Activated T-cell treated with anti-CD3 and anti-CD28 coated beads for 4 hours (primary cell): ENCODE measurements at places on chromosomes 4 and X.

DNA sequence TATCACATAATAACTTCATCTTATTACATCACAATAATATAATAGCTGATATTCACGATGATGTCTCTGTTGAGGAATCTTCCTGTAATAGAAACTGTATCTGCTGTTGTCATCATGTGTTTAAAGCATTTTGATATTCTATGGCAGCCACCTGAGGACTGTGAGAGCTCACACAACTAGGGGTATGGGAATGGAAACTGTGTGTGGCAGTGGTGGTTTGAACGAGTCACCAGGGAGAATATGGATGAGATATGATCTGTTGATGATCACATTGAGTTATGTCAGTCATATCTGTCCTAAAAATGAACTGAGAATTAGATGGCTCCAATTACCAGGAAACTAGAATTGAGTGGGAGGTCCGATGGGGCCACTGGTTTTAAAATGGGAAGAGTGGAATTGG, 169.6 kb downstream of the MID1IP1 start:
- DNase-seq, result no peak

GRCh38 chr4:74339501-74339900, 25.4 kb upstream of the EREG start:
- DNase-seq, result no peak

- DNase-seq, result no peak
These were observed 67.9 kb downstream of the SH2D1A start for GRCh38 chrX:124414281-124414680.

GRCh38 chr4:109723110-109723509, 6.8 kb downstream of the PLA2G12A start:
- DNase-seq, result no peak

- DNase-seq, result no peak
These were observed 1.4 kb downstream of the DCHS2 start for GRCh38 chr4:154490234-154490582.

GRCh38 chr4:968221-968620, 5.1 kb downstream of the DGKQ start:
- no peak for DNase-seq

- no peak for DNase-seq
These were observed 258.7 kb upstream of the CPEB2 start for GRCh38 chr4:14743601-14744000.

- no peak for DNase-seq
These were observed 51.5 kb downstream of the PJA1 start for GRCh38 chrX:69113723-69114122.

GRCh38 chr4:15438939-15439524, 11.2 kb downstream of the C1QTNF7 start:
- no peak for DNase-seq

DNA sequence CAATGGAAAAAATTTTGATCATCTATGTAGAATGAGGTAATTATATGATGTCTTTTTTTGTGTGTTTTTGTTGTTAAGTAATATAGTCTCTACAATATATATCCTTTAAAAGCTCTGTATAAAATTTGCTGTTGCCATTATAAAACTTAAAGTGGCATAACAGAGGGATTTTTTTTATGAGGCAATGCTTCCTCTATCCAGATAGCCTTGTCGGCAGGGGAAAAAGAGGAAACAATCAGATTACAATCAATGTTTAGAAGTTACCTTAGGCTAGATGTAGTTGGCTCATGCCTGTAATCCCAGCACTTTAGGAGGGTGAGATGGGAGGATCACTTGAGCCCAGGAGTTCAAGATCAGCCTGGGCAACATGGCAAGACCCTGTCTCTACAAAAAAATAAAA, 86.8 kb downstream of the DIAPH2 start:
- DNase-seq, result no peak

GRCh38 chr4:165761963-165762362, 111.1 kb upstream of the TLL1 start:
- DNase-seq, result no peak

DNA sequence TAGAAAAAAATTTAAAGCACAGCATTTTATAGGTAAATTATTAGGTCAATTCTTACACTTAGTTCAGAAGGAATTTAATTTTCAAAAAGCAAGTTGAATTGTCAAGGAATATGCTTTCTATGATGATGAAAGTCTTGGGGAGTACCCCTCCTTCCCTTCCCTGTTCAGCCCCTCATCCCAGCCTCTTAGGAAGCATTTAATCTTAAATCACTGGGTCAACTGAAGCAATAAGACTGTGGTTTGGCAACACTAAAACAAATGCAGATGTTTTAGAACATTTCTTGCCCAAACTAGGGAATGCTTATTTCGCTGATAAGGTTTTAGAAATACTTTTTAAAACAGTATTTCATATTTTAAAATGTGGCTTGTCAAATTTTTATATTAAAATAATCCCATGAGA, 19.1 kb upstream of the ARSJ start:
- DNase-seq, result no peak

DNA sequence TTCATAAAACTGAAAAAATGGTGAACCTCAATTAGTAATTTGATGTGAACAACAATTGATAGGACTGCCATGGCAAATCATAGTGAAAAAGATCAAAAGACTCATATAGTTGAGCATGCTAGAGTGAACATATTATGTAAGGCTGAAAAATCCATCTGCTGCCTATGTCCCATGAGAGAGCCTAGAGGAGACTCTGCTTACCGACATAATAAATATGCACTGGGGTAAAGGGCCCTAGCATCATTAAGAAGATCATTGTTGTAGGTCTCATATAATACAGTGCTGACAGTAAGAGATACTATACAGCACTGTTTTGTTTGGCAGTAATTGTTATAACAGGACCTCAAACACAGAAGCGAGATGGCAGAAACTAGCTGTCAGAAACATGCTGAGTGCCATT, 229.0 kb downstream of the PABPC4L start:
- DNase-seq, result no peak

GRCh38 chr4:108830509-108831244, 67.8 kb upstream of the ETNPPL start:
- no peak for DNase-seq

DNA sequence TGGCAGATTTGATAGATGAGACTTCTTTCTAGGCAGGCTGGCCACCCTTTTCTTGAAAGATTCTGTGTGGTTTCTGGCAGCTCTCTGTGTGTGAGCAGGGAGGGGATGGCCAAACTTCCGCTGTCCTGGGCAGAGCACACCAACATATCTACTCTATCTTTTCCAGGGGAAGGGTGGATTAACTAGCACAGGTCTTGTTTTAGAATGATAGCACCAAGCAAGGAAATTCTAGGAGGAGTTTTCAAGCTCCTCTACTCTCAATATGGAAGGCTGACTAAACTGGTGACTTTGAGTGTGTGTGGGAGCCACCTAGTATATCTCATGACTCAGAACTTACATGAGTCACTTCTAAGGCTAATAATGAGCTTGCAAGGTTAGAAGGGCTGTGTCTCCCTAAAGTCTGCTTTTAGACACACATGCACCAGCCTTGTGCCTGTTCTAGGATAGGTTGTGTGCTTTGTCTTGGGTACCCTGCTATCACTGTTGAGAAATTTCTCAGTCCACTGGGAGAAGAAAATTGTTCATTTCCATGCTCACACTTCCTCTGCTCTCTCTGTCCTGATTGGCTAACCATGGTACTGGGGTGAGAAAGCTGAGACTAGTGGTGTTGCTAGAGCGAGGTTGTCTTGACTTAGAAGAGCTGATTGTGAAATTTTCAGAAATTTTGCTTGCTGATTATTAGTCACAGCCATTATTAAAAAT, 72.9 kb downstream of the YIPF6 start:
- DNase-seq, result no peak

GRCh38 chrX:103275947-103276567, 493 bp downstream of the TCEAL5 start:
- DNase-seq, result no peak

DNA sequence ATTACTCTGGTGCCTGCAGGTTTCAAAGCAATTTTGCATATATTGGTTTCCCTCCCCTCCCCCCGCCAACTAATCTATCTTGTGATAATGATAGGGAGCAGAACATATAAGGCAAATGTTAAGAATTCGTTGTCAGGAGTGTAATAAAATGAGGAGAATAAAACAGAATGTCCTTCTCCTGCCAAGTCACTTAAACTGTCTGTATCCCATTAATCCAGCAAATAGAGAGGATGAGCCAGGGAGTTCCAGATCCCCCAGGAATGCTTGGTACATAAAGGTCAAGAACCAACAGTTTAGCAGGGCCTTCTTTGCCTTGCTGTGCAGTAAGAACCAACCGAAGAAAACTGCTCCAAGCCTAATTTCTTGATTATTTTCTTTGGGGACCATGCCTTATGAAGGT, 141.4 kb downstream of the AMELX start:
- DNase-seq, result no peak

GRCh38 chrX:13254076-13254785, 65.6 kb downstream of the ATXN3L start:
- no peak for DNase-seq

GRCh38 chr4:23305026-23305425, 584.8 kb downstream of the PPARGC1A start:
- DNase-seq, result no peak

GRCh38 chrX:106007815-106008214, 30.7 kb downstream of the SERPINA7 start:
- no peak for DNase-seq

DNA sequence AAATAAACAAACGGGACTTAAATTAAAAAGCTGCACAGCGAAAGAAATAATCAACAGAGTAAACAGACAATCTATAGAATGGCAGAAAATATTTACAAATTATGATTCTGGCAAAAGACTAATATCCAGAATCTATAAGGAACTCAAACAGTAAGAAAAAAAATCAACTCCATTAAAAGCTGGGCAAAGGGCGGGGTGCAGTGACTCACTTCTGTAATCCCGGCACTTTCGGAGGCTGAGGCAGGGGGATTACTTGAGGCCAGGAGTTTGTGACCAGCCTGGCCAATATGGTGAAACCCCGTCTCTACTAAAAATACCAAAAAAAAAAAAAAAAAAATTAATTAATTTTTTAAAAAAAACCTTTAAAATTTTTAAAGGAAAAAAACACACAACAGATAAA, 109.0 kb downstream of the ATP11C start:
- DNase-seq, result no peak

DNA sequence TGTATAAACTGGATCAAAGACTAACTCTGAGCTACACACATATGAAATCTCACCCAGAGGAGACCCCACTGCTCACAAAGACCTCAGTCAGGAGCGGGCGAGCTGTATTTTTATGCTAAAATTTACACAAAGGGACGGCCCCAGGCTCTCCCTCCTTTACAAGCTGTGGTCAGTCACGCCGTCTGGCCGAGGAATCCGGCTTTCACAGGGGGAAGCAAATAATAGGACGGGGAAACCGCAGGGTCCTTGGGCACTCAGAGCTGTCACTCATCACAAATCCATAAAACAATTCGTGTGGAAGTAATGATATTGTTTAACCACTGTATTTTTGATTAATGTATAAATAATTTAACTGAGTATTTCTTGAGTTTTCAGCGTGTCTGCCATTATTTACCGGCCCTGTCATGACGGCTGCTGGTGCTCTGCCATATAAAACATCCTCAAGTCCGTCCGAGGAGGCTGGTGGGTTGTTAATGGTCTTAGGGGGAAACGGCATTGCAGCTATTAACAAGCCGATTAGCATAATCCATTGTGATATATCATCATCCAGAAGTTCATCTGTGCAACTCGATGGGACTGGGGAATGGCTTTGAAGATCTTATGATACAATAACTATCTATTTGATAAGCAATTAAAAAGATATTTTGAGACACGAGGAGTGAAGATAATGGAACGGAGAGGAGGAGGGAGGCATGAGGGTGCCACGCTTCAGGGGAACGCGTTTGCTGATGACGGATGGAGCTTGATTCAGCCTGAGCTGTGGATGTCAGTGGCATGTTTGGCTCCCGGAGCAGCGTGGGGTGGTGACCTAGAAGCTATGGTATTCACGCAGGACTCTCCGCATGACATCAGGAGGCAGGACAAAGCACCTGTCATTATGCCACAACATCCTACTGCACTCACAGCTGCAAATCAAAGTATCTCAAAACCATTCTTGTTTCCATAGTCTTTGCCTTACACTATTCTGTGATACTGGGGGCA, 150.9 kb downstream of the SHOX start:
- no peak for DNase-seq

- no peak for DNase-seq
These were observed 4.4 kb downstream of the TLR7 start for GRCh38 chrX:12871257-12871656.

DNA sequence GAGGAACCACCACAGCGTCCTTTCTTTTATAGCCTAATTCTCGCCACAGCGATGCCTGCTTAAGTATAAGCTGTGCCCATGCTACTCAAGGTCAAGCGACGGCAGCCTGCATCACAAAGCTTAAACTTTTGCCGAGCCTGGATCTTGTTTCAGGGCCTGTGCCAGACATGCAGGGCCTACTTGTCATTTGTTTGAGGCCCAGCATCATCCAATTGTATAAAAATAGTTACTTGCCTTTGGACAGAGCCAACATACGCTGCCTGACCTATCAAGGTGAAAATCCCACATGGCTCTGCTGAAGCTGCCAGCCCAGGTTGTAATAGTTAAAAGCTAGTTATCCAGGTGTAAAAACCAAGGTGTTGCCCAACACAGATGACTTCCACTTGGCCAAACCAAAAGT, 107.1 kb downstream of the TMEM131L start:
- no peak for DNase-seq

DNA sequence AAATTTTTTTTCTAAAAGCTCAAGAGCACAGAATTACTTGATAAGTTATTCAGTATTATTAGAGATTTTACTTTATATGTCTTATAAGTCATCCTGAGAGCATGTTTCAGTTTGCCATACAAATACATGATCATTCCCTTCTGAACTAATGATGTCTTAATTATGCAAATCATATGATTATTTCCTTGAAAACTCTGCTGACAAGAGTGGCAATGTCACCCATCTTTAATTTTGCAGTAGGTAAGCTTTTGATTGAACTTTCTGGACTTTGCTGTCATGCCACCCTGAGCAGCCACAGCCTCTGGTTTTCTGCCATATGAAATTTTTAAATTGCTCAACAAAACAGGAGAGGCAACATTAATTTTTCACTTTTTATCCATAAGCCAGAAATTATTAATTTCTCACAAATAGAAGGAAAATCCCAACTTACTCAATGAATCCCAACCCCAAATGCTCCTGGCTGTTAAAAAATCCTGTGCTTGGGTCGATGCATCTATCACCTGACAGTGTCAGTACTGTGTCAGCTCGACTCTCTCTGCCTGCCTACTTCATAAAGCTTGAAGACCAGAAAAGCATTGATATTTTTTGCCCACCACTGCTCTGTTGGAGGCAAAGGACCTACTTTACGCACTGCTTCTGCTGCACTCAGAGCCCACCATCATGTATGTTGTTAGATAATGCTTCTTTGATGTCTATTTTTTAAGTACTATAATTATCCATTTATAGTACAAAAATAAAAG, 11.6 kb upstream of the HADH start:
- DNase-seq, result no peak
